NCI-H1048 (cell line): ENCODE measurements at places on chromosomes 1 and 21.

DNA sequence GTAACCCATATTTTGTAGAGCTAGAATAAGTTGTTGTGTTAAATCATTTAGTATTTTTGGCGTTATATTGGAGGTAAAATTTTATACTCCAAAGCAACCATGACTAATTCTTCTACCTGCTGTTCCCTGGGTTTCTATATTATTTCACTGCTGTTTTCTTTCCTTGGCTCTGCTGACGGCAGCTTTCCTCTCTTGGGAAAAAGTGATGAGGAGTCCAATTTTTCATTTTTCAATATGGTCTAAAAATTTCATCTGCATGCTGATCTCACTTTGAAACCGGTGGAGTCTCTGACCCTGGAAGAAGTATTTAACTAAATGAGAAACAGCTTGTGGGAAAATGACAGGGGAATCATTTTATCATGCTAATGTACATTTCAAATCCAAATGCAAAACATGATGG, 110.2 kb downstream of the IFI44 start:
- no peak for DNase-seq

DNA sequence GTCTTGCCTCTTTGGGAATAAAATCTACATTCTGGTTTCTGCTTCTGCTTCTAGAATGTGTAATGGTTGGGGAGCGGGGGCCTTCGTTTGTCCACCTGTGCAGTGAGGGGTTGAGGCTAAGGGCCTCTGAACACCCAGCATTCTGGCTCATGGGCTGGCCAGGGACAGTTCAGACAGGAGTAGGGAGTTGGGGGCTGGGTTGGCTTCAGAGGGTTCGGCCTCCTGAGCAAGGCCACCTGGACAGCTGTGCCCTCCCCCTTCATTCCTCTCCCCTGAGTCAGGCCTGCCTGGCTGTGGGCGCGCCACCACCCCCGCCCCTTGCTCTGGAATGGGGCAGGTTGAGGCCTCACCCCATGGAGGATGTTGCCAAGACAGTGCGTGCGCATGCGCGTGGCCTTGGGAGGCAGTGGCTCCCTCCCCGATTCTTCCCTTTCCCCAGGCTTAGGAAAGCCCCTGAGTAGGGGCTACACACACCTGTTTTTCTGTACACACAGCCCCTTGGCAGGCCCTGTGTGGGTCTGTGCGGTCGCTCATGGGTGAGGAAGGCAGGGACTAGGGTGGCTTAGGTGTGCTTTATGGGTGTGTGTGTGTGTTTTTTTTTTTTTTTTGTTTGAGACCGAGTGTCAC, 57.0 kb downstream of the YARS1 start:
- no peak for DNase-seq

GRCh38 chr1:51524817-51525216, 5.8 kb upstream of the EPS15 start:
- DNase-seq = no peak

- no peak for DNase-seq
Observed at GRCh38 chr1:230277201-230278025, 148.7 kb downstream of the PGBD5 start.

DNA sequence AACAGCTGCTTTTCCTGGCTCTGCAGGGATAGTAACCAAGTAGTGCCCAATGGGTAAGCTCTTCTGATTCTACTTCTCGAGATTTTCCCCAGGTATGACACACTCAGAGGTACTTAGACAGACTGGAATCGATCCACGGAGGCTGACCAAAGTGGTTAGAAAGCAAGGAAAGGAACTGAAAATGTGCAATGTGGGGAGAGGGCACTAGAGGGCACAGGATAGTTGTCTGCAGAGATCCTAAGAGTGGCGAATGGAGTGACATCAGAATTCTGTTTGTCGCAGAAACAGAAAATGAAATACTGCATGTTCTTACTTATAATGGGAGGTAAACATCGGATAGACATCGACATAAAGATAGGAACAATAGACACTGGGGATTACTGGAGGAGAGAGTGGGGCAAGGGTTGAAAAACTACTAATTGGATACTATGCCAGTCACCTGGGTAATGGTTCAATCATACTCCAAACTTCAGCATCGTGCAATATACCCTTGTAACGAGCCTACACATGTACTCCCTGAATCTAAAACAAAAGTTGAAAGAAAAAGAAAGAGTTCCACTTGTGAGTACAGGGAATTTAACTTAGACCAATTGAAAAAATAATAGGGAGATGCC, 23.3 kb downstream of the CYP2J2 start:
- DNase-seq = no peak
